Left cardiac atrium (tissue), 4 donors: ENCODE measurements at places on chromosomes 6 and 20. TPM values are rescaled to one million over a fixed set of nuclear protein-coding genes. Genes with fewer than 3 reads are reported as not detected.

DNA sequence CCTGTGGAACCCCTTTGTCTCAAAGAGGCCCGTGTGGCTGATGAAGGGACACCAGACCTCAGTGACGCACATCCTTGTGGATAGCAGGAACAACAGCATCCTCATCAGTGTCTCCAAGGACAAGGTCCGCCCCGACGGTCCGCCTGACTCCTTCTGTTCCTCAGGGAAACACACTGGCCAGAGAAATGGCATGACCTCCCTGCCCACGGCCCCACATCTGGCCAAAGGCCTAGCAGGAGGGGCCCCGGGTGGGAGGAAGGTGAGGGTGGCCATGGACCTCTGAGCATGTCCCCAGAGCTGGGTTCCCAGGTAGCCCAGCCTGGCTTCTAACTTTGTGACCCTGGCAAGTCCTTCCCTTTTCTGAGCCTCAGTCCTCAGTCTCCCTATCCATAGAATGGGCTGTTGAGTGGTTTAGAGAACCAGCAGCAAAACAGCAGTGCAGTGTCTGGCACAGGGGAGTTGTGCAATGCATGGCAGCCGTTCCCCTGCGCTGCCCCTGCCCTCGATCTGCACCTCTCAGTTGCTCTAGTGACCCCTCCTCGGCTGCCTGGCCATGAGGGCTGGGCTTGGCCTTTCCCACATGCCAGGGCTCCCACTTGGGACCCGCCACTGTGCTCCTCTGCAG is 48.3 kb downstream of the EFCAB8 start:
- no peak for DNase-seq

DNA sequence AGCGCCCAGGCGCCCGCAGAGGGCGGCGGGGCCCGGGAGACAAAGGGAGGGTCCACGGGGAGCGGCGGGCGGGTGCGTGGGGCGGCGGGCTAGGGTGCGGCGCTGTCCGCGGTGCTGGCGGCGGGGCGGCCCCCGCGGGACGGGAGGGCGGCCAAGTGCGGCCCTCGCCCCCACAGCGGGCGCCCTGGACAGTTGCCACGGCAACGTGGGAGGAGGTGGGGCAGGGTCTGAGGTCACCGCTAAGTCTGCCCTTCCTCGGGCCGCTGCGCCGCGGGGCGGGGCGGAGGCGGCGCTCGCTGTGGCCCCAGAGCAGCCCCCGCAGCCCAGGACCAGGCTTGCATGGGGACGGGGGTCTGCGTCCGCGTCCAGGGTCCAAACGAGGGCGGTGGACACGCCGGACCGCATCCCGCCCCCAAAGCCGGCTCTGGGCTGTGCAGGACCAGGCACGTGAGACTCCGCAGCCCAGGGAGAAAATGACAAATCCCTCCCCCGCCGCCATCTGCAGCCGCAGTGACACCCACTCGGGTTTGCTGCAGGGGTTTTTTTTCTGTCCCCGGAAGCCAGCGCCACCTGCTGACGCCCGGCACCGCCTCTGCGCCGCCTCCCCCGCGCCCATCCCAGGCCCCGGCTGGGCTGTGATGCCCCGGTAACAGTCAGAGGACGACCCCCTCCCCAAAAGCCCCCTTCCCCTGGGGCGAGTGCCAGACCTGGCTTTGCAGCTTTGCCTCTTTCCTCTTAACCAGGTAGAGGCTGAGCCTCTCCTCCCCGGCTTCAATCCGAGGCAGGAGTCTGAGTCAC is 36.8 kb downstream of the YTHDF1 start:
- DNase-seq = peak; percentile 39

DNA sequence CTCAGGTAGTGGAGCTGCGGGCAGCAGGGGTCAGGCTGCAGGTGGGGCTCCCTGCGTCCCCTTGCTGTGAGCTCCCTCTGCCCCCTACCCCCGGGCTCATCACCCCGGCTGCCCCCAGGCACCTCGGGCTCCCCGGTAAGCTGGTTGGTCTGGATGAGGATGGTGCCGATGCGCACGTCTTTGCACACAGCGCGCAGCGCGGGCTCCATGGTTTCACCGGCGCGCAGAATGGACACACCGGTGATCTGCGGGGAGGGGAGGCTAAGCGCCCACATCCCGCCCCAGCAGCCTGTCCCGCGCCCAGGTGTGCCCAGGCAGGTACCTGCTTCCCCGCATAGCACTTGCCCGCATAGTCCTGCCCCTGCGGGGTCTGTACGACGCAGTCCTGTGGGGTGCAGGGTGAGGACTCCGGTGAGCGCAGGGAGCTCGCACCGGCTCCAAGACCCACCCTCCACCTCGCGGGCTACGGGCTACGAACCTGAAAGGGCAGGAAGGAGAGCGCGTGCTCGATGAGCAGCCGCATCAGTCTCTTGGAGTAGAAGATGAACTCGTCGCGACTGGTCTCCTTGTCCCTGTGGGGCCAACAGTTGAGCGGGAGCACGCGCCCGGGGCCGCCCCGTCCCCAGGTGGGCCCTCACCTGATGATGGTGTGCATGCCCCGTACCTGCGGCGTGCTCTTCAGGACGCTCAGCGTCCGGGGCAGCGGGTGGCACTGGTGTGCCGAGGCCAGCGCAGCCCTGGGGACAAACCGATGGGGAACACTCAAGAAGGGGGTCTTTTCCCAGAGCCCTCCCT is 15.5 kb downstream of the UCKL1 start:
- no peak for DNase-seq

- DNase-seq = no peak
These were observed 10.8 kb upstream of the MAN1A1 start for GRCh38 chr6:119360262-119360915.

The CTAGE9 gene
- total RNA-seq = not detected

DNA sequence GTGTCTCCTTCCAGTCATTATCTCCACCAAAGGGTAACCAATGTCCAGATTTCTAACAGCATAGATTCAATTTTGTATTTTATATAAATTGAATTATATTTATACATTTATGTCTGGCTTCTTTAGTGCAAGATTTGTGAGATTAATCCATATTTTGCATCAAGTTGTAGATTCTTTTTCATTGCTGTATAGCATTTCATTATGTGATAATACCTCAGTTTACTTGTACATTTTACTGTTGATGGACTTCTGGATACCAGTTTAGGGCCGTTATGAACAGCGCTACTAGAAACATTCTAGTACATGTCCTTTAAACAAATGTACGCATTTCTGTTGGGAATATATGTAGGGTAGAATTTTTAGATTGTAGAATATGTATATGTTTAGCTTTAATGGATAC is 6.2 kb downstream of the BLTP3A start:
- DNase-seq = no peak

DNA sequence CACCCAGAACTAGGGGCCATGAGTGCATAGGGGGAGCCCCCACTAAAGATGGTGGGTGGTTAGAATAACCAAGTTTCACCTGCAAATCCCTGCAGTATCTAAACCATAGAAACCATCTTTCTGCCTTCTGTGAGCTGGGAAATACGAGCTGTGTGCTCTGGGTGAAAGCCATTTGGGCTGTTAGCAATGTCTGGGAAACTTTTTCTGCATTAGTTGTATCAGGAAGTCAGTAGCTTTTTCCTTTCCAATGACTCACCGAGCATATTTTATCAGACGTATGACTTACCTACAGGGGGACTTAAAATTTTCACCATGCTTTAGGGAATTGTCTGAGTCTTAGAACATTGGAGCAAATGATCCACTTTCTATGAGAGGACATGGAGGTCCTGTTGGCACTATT is 584.0 kb downstream of the QKI start:
- DNase-seq = no peak

DNA sequence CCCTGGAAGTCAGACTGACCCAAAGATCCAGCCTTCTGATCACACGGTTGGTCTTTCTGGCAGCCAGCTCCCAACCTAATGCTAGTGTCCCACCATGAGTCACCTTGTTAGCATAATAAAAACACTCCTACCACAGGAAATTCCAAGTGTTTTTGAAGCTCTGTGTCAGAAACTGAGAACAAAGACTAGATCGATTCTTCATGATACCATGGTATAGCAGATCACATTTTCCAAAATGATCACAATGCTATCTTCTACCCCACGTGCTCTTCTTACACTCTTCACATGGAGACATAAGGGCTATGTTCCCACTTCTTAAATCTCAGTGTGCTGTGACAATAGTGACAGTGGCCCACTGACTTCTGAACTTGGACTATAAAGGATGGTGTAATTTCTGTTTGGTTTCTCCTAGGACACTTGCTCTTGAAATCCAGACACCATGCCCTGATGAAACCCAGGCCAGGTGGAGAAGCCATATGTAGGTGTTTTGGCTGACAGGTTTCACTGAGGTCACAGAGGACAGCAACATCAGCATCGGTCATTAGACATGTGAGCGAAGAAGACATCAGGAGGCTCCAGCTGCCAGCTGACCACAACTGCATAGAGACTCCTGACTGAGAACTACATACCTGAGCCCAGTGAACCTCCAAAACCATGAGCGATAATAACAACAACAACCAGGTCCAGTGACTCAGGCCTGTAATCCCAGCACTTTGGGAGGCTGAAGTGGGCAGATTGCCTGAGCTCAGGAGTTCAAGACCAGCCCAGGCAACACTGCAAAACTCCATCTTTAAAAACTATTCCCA is 57.5 kb downstream of the MKKS start:
- no peak for DNase-seq

GRCh38 chr20:19213946-19214490 is 1.6 kb downstream of the SLC24A3 start:
- no peak for DNase-seq

DNA sequence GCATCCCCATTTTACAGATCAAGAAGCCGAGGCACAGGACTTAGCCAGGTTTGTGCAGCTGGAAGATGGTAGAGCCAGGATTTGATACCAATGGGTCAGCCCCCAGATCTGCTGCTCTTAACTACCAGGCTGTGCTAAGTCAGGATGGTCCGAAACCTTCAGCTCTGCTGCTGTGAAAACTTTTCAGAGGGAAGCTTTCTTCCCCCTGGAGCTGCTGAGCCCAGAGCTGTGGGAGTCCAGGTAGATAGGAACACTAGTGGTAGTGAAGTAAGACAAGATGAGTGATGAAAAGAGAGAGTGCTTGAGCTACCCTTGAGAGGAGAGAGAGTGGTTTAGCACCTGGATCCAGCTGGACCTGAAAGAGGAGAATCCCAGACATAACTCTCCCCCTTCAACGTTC is 230.8 kb downstream of the CDH4 start:
- no peak for DNase-seq

The PRL gene
- not detected for total RNA-seq

GRCh38 chr6:107699254-107699653 is 124.9 kb downstream of the SCML4 start:
- no peak for DNase-seq

DNA sequence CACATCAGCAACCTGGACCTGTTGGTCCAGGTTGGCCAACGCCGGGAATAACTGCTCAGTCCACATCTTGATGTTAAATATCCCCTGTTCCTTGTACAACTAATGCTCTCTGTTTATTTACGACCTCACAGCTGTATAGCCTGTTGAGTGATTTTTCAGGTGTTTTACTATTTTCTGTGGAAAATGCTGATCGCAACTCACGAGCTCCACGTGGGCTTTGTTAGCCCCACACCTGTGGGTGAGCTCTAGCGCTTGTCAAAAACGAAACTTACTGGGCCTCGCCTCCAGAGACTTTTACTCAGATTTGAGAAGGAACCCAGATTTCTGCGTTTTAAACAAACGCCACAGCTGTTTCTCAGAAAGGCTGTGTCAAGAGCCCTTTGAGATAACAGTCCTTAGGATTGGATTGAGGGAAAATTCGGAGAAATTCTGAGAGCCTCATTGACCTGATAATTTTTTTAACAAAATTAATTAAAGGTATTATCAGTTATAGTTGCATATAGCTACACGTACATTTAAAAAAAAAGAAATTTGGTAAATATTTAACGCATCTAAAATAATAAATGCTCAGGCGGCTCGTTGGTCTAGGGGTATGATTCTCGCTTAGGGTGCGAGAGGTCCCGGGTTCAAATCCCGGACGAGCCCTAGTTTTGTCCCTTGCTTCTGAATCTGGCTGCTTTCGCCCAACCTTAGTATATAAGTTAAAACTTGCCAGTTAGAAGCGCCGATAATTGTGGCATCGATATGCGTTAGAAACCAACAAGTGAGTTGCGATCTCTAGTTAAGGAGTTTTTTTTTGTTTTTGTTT is 16.7 kb downstream of the HMGN4 start:
- peak; percentile 49 for DNase-seq

The TRIM40 gene
- total RNA-seq = not detected

The CST7 gene
- total RNA-seq = 1.7 TPM

DNA sequence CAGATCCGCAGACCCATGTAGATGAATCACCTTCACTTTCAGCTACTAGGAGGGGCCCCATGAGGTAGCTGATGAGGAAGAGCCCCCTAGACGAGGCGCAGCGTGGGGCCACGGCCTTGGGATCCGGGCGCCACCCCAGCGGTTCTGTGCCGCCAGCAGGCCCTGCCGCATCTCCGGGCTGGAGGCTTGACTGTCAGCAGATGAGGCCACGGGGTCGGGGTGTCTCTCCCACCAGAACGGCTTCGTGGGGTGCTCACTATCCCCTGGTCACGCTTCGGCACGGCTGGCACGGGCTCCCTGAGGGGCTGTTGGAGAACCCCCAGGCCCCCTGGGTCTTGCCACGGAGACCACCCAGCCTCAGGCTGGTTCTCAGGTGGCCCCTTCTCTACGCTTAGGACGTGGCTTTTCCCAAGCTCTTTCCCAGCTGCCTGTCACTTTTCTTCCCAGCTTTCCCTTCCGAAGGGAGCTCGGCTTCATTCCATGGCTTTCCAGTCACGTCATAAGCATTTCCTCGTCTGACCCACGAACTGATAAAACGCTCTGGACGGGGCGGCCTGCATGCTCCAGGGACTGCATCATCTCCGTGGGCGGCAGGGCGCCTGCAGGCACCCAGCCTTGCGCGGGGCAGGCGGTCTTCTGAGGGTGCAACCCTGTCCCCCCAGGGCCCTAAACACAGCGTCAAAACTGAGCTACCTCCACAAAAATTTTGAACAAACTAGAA is 85.9 kb downstream of the THBS2 start:
- peak; percentile 90 for DNase-seq

The GSTA4 gene
- 12.1 TPM for total RNA-seq

- no peak for DNase-seq
These were observed 83.0 kb upstream of the FAM184A start for GRCh38 chr6:119161438-119161837.

The ZKSCAN3 gene
- 3.2 TPM for total RNA-seq

GRCh38 chr6:53327017-53327395 is 21.7 kb downstream of the ELOVL5 start:
- no peak for DNase-seq

The TRIM10 gene
- not detected for total RNA-seq

DNA sequence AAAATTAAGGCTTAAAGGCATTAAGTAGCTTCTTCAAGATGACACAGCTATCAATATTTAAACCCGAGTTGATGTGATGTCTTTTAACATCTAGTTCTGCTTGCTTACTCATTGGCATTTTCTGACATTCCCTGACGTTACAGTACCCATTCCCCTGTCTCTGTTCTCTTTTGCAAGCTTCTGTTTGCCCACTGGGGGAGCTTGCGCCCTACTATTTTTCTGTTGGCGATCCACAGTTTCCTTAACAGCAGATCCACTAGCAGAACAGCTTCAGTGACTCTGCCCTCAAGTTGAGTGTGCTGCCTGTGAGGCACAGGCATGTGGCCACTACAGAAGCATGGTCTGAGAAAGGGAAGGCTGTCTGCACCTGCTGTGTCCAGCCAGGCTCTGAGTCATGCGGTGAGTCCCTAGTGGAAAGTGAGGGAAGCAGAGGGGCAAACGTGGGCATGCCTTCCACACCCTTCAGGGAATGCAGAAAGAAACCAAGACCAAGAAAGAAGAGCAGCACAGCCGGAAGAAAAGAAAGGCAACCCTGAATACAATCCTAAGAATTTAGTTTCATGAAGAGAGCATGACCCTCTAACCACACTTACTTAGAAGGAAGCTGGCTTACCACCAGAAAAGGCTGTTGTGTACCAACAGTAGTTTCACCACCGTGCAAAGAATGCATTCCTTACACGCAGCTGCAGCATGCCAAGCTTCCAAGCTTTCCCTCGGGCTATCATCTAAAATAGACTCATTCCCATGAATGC is 97.7 kb upstream of the VGLL2 start:
- DNase-seq = no peak

The OR2J3 gene
- total RNA-seq = not detected
